CD8-positive, alpha-beta T cell (primary cell): ENCODE measurements at places on chromosomes 5 and 9.

DNA sequence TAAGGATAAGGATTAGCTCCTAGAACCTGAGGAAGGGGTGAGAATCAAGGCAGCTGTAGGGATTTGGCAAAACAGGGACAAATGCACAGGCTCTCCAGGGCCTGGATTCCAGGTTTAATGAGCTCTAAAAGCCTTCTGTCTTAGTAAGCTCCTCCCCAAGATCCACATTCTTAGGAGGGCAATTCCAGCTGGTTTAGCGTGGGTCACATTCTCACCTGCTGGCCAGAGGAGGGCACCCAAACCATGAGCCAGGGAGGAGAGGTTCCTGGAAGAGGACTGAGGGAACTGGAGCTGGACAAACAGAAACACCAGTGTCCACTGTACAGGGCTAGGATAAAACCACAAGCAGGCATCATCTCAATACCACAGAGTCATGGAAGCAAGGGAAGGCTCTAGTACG is 480.0 kb downstream of the CCDC171 start:
- no peak for DNase-seq

DNA sequence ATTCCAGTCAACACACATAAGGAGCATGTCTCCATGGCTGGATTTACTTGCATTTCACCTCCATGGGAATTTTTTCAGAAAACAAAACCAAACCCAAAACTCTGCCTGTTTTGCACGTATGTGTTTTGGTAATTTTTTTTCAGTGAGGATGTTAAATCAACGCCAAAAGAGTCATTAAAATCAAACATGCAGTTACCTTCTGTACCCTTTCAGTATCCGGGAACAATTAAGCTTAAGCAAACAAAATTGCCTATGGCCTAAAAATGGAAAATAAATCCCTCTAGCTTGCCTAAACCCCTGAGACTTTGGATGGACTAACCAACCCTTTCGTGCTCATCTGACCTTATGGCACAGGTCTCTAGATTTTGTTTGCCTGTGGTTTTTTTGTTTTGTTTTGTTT is 209.2 kb upstream of the KLF4 start:
- no peak for DNase-seq

DNA sequence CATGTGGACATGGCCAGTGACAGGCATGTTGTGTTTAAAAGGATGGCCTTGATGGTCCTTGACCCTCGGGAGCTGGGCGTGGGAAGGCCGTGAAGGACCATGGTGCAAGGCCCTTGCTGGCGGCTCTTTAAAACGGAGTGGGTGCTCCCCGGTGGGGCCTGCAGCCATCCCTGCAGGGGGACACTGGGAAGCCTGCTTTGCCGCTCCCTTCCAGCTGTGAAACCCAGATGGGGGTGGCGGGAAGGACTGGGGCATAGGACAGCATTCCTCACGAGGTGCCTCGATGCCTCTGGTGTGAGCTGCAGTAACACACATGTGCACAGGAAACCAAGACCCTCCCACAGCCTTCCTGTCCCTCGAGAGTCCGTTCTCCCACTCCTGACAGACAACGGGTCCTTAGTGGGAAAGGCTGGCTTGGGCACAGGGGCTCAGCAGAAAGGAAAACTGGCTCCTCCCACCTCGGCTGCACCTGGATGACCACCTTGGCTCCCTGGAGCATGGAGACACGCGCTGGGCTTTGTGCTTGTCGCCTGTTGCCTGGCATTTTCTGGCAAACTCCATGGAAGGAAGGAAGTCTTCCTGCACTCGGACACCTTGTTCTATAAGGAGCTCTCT is 30.3 kb upstream of the IRX4 start:
- DNase-seq: no peak

DNA sequence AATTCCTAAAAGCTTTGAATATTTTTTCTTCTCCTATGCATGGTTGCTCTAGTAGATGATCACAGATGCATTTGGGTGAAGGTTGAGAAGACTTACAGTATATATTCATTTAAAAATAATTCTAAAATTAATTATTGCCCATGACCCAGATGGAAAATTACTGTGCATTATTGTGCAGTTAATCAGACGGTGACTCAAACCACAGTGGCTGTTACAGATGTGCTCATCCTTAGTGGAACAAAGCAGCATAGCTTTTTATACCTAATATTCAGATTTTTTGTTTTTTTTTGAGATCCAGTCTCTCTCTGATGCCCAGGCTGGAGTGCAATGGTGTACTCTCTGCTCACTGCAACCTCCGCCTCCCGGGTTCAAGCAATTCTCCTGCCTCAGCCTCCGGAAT is 10.7 kb downstream of the OR2V1 start:
- no peak for DNase-seq

DNA sequence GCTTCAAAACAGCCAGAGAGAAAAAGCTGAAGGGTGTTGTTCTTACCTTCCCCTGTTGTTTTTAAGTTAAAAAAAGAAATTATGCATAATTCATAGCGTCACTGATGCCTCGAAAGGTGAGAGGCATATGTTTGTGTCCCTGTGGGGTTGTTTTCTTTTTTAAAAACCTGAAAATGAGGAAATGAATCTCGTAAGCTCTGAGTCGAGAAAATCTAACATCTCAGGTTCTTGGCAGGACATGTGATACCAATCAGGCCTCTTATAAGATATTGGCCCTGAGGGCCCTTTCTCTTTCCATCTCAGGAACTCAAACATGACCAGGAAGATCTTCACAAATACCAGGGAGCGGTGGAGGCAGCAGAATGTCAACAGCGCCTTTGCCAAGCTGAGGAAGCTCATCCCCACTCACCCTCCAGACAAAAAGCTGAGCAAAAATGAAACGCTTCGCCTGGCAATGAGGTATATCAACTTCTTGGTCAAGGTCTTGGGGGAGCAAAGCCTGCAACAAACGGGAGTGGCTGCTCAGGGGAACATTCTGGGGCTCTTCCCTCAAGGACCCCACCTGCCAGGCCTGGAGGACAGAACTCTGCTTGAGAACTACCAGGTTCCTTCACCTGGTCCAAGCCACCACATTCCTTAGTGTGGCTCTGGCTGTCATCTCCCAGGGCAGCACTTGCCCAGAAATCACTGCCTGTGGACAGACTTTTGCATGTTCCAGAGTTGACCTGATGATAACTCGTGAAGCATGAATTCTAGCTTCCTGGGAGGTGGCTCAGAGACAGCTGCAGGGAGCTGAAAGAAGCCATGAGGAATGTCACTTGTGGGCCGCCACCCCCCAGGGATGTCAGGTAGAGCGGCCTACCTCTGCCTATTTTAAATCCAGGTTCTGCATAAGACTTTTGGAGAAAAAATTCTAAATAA is at the start of gene TAL2:
Gene TAL2 (plus strand): TSS at position 274 of the 921 bp plus-strand sequence. CDS start 40 bp downstream, at position 314.
- DNase-seq: no peak

- DNase-seq: no peak
These were observed 192.3 kb upstream of the GLRA1 start for GRCh38 chr5:152116934-152117333.

DNA sequence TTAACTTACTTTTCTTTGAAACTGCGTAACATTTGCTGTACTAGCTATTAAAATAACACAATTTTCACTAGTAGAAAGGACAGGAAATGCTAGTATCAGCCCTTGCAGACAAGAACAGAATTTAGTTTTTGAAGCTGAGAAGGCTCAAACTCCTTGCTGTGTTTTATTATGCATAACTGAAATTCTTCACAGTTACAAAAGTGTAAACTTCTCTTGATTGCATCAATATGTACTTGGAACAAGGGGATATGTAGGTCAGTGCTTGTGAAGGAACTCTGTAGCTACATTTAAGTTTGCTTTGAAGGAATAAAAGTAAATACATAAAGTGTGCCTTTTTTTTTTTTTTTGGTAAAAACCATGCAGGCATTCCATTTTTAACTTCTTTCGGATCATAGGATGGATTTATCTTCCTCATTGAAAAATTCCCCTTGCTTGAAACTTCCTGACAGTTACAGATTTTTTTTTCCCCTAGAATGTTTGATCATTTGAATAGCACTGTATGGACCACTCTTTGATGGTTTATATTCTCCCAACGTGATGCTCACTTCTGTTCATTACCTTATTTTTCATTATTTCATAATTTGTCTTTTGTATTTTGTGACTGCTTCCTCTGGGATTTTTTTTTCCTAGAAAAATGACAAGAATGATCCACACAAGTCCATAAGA is 94.9 kb upstream of the DAB2 start:
- DNase-seq: no peak

DNA sequence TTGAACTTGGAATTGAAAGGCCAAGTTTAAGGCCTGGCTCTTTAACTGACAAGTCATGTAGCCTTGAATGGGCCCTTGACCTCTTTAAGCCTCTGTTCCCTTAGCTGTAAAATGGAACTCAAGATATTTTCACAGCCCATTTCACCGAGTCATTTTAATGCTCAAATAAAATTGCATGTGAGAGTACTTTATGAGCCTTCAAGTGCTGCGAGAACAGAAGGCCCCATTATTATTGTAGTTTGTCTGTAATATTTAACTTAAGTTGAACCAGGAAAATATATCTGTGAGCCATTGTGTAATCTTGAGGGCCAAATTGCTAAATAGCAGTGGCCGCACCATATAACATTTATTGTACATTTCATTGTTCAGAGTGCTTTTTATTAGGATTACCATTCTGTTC is 249.9 kb downstream of the NTRK2 start:
- no peak for DNase-seq

- DNase-seq: no peak
These were observed 265.8 kb downstream of the SLF1 start for GRCh38 chr5:94884311-94884710.

DNA sequence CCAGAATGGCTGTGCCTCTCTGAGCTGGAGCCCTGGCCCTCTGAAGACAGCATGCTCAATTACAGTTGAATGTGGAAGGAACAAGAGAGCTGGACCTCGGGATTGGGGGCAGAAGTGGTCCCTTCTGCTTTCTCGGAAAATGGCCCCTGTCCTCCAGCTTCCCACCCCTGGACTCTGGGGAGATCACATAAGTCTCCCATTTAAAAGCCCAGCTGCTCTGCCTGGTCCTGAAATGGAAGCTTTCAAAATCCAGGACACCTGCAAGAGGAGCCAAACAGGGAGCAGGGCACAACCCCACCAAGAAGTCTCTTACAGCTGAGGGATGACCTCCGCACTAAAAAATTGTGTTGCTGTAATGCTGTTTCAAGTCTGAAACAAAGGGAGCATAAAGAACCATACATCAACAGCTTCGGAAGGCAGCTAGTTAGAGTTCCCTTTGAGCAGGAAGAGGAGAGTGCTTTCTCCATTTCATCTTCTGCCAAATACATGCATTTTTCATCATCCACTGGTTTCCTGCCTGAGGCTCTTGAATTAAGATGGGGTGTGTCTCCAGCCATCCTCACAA is 48.2 kb downstream of the TGFBI start:
- no peak for DNase-seq

DNA sequence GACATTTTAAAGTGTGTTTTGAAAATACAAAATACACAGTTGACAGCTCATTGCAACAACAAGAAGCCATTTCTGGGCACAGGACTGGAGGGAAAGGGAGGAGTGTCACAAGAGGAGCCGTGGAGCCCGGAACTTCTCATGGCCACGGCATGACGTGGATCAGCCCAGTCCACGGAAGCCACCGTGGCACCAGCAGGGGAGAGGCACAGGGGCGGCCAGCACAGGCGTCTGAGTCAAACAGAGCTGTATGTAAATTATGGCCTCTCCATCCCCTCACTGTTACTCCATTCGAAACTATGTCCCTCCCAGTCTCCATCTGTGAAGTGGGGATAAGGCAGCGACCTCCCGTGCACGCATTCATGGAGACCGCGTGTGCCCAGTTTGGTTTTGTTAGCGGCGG is 165.6 kb upstream of the IRX2 start:
- DNase-seq: no peak

- DNase-seq: no peak
These were observed 89.4 kb upstream of the SH3PXD2B start for GRCh38 chr5:172543484-172544298.

DNA sequence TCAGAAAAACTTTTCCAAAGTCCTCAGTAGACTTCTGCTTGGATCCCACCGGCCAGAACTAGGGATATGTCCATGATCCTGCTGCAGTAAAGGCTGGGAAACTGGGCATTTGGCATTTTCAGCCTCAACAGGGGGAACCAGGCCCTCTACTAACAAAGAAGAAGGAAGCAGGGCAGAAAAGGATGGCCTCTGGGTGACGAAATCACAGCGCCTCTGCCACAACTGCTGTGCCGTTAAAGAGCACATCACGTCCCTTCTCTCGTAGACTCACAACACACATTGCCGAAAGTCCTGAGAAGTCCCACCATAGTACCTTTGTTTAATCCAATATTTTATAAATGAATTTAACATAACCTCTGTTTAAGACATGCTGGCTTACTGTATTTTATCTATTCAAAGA is 10.4 kb upstream of the AFAP1L1 start:
- no peak for DNase-seq

GRCh38 chr9:4594545-4594944 is 67.5 kb upstream of the PLPP6 start:
- no peak for DNase-seq
